ENCODE measurements at places on chromosomes 5 and 9.

DNA sequence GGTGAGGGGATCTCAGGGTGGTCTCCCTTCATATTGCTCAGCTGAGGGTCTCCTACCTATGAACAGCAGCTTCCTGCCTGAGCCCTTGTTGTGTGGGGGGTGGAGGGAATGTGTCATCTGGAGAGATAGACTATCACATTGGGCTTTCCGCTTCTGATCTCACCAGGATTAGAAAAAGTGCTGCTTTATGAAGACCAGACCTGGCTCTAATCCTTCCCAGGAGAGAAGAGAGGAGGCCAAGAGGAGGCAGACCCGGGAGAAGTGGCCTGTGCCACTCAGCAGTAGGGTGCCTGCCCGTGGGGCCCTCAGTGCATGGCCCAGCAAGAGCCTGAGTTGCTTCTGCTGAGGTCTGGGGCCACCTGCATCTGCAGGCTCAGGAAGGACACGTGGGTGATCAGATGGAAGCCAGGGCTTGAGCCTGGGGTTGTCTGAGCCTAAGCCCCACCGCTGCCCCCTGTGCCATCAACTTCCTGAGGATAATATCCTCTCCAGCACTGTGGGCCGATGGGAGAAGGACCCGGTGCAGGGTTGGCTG lies 22.1 kb upstream of the COL5A1 start:
- DNase-seq: no peak

GRCh38 chr5:172455511-172456061 lies 1.3 kb upstream of the SH3PXD2B start:
- no peak for DNase-seq

- DNase-seq: no peak
Observed at GRCh38 chr5:115735108-115735998, 81.1 kb downstream of the CDO1 start.

DNA sequence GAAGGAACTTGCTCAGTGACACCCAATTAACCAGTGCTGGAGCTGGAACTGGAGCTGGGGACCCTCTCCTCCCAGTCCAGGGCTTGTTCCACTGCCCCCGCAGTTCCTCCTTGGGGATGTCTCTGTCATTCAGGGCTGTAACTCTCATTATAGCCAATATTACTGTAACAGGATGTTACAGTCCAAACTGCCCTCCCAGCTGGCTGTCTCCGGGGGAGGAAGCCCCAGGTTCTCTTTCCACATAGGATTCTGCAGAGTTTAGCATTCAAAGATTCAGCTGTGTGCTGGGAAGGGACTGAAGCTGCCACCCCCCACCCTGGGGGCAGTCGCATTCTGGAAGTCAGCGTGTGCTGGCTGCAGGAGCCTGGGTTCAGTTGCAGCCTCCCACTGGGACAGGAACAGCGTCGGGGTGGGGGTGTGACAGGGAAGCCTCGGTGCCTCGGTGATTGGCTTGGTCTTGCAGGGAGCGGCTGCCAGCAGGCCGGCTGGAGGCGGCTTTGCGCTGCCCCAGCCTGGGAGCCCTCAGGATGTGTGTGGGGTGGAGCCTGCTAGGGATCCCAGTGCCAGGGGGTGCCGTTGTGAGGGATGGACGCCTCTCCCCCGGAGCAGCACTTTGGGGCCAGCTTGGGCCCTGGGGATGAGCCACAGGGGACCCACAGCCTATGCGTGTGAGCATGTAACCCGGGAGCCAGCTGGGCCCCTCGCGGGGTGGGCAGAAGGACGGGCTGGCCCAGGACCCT lies 101.1 kb downstream of the RGS3 start:
- DNase-seq: no peak

DNA sequence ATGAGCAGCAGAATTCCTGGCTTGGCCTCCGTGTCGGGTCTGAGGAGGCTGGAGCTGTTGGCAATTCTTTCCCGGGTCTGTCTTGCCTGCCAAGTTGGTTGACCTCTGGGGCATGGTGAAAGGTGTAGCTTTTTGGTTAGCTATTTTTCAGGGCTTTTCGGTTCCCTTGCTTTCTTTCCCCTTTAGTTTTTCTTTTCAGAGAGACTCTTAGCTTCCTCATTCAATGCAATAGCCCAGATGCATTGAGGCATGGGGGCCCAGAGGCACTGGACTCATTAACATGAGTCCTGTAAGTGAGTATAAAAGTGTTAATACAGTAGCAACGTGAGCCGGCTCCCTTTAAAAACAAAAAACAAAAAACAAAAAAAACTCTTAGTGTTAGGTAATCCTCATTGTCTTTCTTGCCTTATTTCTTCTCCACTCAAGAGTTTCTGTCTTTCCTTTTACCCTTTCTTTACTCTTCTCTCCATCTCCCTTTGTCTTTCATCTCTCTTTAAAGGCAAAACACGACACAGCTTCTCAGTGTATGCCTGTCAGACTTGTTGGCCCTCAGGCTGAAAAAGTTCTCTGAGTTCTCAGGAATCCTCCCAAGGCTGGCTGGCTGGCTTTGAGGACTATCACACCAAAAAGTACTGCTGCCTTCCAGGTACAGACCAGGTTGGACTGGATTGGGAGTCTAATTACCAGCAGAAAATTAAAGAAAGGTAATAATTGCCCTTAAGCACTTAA lies 289.9 kb upstream of the TUT7 start:
- DNase-seq: no peak
